ENCODE measurements at places on chromosomes 11 and 22. TPM values are rescaled to one million over a fixed set of nuclear protein-coding genes. Genes with fewer than 3 reads are reported as not detected.

The ISX gene
- not detected for total RNA-seq

DNA sequence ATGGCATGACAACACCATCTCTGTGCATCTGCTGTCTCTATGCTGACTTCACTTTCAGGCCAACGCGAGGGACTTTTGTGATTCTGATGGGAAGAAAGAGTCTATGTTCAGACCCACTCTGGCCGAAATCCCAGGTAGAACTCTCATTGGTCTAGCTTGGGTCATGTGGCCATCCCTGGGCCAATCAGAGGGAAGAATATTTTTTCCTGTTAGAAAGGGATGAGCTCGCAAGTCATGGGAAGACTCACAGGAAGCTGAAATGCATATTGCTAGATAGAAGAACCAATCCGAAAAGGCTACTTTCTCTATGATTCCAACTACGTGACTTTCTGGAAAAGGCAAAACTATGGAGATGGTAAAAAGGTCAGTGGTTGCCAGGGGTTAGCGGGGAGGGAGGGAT, 56.0 kb upstream of the LINC01488 start:
- no peaks in the 10 kb centered on the region for H3K36me3 ChIP-seq
- no peak for DNase-seq
- H3K4me3 ChIP-seq, result no peak overlapping the region
- no peak overlapping the region for H3K27ac ChIP-seq
- H3K4me1 ChIP-seq, result peaks cover 6% of the 10 kb centered on the region

- no peaks in the 10 kb centered on the region for H3K36me3 ChIP-seq
- no peak overlapping the region for H3K27ac ChIP-seq
- peaks cover 11% of the 10 kb centered on the region for H3K4me1 ChIP-seq
- no peak for DNase-seq
Observed at GRCh38 chr11:66278363-66279091, 552 bp downstream of the CNIH2 start.

DNA sequence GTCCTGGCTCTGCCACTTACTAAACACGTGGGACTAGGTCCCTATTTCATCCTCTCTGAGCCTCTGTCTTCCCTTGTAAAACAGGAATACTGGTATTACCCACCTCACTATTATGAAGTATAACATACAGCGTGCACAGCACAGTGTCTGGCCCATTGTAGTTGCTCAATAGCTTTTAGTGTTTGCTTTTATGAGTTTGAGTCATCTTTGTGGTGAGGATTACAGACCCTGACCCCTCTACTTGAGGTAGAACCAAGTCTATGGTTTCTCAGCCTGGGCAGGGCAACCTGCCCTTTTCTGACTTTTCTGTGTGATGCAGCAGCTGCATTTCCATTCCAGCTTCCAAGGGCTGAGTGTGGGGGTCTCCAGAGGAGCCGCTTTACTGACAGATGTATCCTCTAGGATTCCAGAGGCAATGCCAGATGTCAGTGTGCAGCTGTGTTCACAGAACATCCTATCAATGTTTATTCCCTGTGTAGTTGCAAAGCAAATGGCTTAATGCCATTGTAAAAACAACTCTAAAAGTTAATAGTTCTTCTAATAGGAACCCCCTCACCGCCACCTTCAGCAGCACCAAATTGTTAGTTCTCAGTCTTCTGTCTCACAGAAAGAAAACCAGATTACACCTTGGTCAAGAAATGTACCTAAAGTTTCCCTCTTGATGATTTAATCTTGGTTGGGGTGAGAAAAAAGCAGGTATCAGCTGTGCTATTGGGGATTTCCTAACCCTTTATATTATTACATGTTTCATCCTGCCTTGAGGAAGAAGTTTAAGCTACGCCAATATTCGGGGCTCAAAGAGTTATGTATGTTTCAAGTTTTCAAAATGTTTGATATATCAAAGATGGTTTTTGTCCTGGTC, 16.8 kb downstream of the PRR5L start:
- H3K4me3 ChIP-seq, result no peak overlapping the region
- no peak overlapping the region for H3K27ac ChIP-seq
- H3K4me1 ChIP-seq, result no peaks in the 10 kb centered on the region
- no peak for DNase-seq
- no peaks in the 10 kb centered on the region for H3K36me3 ChIP-seq
